ENCODE measurements at places on chromosomes 7 and 10. TPM values are rescaled to one million over a fixed set of nuclear protein-coding genes. Genes with fewer than 3 reads are reported as not detected.

DNA sequence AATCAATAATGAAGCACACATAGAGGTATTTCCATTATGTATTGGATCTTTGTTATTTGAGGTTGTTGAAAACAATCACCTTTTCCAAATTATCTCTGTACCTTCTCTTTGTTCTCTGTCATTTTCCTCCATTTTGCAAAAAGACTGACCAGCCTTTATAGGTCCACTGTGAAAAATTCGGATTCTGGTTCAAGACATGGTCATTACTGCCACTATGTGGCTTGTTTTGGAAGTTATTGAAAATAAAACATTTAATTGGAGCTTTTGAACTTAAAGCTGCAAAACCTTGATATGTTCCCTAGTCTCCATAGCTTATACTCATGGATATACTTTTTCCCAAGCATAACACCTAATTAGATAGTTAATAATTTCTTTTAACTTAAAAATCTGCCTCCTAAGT, 1094.4 kb downstream of the NRG3 start:
- DNase-seq = no peak

DNA sequence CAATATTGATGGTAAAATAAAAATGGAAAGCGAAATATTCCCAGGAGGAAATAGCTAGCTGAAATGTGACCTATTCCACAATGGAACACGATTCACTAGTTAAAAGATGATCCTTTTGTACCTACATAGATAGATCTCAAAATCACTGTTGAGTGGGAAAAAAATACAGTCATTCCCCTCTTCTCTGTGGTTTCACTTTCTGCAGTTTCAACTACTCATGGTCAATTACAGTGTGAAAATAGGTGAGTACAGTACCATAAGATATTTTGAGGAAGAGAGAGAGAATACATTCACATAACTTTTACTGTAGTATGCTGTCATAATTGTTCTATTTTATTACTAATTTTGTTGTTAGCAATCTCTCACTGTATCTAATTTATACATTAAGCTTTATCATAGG, 56.0 kb upstream of the COL13A1 start:
- DNase-seq = no peak

- DNase-seq = peak; percentile 90
These were observed 1.2 kb upstream of the TFR2 start for GRCh38 chr7:100642534-100642907.

DNA sequence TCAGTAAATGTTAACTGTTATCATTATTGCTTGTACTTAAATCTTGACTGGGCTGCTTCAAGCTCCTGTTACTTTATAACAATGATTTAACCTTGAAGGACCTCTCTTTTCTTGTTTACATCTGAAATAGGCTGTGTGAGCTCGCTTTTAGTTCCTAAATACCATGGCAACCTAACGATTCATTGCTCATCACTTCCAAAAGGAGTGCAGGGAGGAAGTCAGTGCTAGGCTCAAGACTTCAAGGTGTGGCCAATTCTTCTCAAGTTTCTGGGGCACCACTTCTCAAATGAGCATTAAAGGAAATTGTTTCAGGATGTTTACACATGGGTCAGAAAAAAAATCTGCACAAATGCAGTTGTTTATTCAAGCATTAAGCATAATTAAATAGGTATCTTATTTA, 284.2 kb downstream of the MTERF1 start:
- DNase-seq = no peak

GRCh38 chr7:131302876-131303707, 24.6 kb upstream of the MKLN1 start:
- DNase-seq = peak; percentile 55

DNA sequence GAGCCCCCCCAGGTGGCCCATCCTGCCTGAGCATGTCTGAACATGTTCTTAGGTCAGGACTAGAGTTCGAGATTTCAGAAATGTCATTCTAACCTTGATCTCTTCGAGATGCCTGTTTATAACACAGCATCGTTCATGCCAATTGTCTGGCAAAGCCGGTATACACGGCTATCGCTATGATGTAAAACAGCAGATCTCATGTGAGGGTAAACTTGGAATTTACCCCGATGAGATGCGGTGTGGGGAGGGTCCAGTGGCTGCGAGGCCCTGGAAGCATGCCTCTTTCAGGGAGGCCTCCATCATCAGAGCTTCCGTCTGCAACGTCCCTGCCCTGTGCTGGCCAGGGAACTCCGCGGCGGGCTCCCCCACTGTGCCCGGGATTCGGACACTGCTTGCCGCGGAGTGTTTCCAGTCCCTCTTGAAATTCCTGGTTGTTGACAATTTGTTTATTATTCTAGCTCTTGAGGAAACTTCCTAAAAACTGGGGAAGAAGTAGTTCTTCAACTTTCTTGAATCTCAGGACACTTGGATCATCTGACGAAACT, 168.6 kb upstream of the RHEB start:
- no peak for DNase-seq

The NACAD gene
- total RNA-seq = 0.05 TPM

DNA sequence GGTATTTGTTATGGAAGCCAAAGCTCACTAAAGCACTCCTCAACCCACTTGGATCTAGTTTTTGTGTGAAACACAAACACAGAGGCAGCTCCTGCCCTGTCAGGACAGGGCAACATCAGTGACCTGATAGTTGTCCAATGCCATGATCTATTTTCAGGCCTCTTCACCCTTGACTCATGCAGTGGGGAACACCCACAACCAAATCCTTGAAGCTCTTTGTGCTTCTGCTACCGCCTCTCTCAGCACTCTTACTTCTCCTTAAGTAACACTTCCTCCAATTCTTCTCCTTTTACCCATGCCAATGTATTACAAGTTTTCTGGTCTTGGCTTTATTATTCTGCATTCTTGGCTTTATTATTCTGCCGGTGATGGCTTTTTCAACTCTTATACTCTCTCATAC, 425.3 kb downstream of the INHBA start:
- no peak for DNase-seq

The KCNMA1 gene
- 44.0 TPM for total RNA-seq

The COL26A1 gene
- total RNA-seq = 6.7 TPM

- DNase-seq = no peak
These were observed 5.0 kb upstream of the TSPAN15 start for GRCh38 chr10:69446229-69446628.

- DNase-seq = no peak
These were observed 14.2 kb downstream of the CCSER2 start for GRCh38 chr10:84342584-84342983.

- peak; percentile 23 for DNase-seq
These were observed 481.6 kb downstream of the RPS24 start for GRCh38 chr10:78515038-78515872.

DNA sequence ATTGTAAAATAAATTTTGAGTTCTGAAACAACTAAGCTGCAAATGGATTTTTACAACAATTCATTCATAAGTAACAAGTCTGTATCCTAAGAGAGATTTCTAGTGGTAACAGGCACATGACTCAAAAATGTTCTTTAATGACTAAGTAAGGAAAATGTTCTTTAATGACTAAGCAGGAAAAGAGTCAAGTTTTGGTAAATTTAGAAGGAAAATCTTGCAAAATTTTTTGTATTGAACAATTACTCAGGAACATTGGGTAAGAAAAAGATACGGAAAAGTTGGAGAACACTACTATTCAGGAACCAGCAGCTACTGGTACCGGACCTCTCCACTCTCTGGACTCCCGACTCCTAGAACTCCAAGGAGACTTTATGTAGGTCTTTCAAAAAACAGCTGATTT, 33.5 kb downstream of the HYCC1 start:
- no peak for DNase-seq

DNA sequence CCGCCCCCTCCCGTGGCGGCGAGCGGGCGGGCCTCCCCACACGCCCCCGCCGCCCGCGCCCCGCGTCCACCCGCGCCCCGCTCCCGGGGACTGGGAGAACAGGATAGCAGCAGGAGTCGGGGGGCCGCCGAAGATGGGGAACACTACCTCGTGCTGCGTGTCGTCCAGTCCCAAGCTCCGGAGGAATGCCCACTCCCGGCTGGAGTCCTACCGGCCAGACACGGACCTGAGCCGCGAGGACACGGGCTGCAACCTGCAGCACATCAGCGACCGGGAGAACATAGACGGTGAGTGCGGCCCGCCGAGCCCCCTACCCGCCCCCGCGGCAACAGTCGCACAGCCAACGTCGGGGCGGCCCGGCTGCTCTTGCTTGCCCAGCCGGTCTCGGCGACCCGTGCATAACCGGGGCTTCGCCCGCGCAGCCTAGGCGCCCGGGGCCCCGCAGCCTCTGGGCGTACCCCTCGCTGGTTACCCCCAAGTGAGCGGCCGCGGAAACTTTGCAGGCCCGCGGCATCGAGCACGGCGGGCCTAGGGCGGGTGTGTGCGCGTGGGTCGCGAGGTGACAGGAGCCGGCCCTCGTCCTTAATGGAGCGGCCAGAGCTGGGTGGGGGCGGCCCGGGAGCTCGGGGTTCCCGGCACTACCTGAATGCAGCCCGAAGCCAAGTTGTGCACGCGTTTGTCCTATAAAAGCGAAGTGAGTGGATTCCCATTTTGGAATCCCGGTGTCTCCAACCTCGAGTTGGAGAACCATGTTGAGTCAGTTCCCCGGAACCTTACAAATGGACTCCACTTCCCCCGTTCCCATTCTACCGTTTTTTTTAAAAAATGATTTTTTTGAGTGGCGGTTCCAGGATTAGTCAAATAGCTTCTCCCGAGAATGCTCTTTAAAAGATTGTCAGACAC, 863 bp downstream of the CCNY start:
- peak; percentile 55 for DNase-seq

DNA sequence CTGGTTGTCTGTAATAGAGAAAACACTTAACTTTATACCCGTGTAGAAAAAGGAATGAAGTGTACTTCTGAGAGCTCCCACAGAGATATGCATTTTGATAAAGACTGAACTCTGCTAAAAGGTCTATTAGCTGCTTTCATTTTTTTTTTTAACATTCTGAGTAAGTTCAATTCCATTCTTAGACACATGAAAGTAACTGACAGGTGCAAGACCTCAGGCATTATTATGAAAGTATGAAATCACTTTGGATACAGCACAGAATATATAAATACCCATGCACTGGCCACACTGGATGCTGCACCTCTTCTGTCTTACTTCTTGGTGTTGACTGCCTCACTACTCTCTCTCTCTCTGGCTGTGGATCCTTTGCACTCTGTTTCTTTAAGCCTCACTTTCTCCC, 46.2 kb downstream of the VWDE start:
- DNase-seq = no peak

The PRKG1 gene
- 1.2 TPM for total RNA-seq

- no peak for DNase-seq
These were observed 66.5 kb downstream of the SYPL1 start for GRCh38 chr7:106045586-106045985.

The FAM25A gene
- total RNA-seq = not detected

The ASZ1 gene
- not detected for total RNA-seq

- no peak for DNase-seq
These were observed 867.0 kb upstream of the C7orf33 start for GRCh38 chr7:147723536-147723935.

- peak; percentile 30 for DNase-seq
These were observed 485.7 kb downstream of the PTPRN2 start for GRCh38 chr7:158101821-158102450.

The PNLIPRP2 gene
- total RNA-seq = 0.88 TPM

- no peak for DNase-seq
These were observed 5.3 kb upstream of the NAT16 start for GRCh38 chr7:101185258-101185839.

GRCh38 chr7:108086546-108086945, 43.6 kb downstream of the LAMB4 start:
- no peak for DNase-seq

The LLCFC1 gene
- total RNA-seq = not detected

The FGL2 gene
- total RNA-seq = 6.1 TPM

GRCh38 chr10:30353851-30354250, 4.8 kb upstream of the MTPAP start:
- peak; percentile 24 for DNase-seq

DNA sequence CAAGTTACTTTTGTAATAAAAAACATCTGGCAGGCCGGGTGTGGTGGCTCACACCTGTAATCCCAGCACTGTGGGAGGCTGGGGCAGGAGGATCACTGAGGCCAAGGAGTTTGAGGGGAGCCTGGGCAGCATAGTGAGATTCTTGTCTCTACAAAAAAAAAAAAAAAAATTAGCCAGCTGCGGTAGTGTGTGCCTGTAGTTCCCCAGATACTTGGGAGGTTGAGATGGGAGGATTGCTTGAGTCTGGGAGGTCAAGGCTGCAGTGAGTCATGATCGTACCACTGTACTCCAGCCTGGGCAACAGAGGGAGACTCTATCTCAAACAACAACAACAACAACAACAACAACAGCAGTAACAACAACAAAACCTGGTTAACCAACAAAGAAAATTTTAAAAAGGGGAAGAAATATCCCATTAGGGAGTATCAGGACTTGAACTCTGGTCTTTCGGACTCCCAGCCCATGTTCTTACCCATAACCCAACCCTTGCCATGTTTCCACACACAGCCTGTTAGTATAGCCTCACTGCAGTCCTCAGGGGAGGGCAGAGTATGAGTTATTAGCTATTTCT, 17.2 kb downstream of the PALD1 start:
- DNase-seq = no peak

- no peak for DNase-seq
These were observed 8.1 kb upstream of the ADAP1 start for GRCh38 chr7:962401-963081.

- DNase-seq = no peak
These were observed 65.1 kb downstream of the TSPAN12 start for GRCh38 chr7:120792861-120793130.

The TSPAN12 gene
- 15.1 TPM for total RNA-seq

DNA sequence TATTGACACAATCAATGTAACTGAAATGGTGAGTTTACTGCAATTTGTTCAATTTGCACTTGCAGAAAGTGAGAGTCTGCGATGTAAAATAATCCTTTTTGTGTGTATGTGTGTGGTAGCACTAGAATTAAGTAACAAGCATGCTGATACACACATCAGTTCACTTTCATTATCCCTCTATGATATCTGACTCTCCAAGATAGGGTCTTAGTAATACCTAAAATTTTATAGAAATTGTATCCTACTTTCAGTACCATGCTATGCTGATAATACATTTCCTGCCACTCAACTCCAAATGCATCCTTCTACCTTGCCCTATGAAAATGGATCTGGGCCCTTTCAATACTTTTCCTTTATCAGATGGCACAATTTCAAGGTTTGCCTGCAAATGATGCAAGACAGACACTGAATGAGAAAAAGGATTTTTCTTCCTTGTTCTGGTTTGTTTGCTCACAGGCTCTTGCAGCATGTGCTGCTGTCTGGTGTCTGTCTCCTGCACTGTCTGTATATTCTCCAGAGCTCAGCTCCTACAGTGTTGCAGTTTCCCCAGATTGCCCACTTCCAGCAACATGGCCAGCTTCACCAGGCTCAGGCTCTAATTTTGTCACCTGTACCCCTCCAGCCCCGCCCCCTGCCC, 297.9 kb upstream of the HGF start:
- no peak for DNase-seq

GRCh38 chr10:48336978-48337599, 30.6 kb downstream of the MAPK8 start:
- DNase-seq = no peak

- no peak for DNase-seq
These were observed 158.5 kb downstream of the CACNA2D1 start for GRCh38 chr7:82284936-82285519.

DNA sequence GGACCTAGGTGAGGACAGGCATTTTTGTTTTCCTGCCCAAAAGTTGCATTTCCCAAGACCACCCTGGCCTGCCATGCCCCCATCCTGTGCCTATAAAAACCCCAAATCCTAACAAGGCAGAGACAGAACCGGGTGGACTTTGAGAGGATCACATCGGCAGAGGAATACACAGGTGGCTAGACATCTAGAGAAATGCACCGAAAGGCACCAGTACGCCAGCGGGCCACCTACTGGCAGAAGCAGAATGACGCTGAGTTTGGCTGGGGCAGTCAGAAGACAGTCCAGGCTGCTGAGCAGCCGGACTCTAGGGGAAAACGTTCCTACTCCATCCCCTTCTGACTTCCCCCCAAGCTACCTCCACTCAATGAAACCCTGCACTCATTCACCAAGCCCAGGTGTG, 2.8 kb downstream of the AKR1C4 start:
- peak; percentile 78 for DNase-seq
